ENCODE measurements at places on chromosomes 3 and 15.

GRCh38 chr15:43873651-43874050 is 46.8 kb downstream of the WDR76 start:
- no peak for DNase-seq

DNA sequence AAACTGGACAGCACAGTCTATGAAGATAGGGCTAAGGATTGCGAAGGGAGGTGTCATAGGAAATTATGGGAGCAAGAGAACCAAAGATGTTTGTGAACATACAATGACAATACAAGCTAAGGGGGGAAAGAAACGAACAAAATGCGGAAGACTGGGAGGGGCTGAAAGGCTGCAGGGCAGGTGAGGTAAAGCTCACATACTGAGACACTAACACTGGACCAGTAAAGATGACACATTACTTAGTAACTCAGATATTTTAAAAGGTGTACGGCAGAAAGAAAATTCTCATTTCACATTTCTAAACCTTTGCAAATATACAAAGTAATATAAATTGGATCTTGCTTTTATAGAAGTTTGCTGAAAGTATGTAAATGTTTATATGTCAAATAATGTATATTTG is 10.1 kb downstream of the CLDND1 start:
- DNase-seq: no peak

DNA sequence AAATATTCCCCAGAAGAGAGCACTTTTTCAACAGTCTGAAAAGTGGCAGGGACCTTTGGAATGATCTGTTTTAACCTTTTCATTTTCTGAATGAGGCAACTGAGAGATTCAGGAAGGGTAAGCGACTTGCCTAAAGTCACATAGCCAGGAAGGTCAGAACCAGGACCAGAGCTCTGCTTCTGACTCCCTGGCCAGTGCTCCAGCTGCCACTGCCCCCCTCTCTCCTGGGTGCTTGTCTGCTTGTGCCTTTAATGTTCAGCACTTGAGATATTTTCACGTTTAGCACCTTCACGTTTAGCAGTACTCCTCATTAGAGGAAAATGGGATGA is 68.3 kb downstream of the SMAD3 start:
- DNase-seq: no peak

- no peak for DNase-seq
These were observed 1.8 kb downstream of the STX19 start for GRCh38 chr3:94026623-94027022.

DNA sequence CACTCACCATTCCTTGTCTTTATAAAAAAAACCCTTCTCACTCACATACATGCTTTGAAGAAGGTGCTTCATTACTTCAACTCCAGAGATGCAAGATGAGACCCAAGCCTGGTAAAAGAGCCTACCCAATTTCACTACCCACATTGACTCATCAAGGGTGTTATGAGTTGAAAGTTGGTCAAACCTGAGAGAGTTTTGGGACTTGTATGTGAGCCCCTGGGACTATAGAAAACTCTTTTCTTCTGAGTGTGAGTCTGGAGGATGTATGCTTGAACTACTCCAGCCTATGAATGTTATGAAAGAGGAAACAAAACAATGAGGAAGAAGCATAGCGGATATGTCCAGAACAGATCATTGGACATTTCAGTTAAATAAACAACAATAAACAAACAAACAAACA is 106.5 kb upstream of the SATB1 start:
- DNase-seq: no peak

DNA sequence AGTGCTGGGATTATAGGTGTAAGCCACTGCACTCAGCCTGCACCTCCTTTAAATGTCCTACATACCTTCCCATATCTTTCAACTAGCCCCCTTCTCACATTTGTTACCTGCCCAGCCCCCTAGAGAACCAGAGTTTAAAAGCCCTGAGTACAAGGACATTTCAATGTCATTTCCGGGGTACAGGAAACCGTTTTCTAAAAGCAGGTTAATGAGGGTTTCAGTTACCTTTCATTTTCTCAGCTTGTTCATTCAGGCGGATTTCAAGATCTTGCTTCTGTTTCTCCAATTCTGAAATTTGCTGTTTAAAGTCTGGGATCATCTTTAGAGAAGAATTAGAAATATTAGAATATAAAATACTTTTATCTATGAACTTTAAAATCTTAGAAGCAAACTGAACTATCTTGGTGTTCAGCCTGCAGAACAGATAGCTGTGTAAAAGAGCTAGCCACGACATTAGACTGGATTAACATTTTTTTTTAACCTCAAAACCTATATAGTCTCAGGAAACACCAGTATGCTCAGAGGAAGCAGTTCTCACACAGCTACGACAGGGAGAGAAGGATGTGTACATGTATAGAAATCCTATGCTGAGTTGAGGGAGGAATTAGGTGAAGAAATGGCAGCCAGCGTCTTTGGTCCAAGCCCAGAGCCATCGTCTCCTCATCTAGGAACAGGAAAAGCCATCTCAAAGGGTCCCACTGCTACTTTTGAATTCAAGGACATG is 29.9 kb upstream of the GNB5 start:
- DNase-seq: no peak

DNA sequence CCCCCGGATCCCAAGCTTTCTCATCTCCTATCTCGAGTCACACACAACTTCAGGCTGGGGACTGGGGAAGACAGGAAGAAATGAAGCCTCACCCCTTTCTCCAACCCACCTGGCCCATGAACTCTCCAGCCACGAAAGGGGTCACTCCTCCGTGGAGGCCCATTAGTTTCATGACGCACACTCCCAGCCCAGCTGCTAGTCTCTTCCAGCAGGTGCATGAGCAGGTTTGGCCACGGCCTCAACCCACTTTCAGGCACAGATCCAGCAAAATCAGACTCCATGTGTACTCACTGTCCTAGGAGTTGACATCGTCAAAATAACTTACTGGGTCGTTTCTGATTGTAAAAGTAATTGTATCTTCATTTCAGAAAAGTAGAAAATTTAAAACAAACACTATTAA is 76.6 kb downstream of the C3orf70 start:
- DNase-seq: no peak

- no peak for DNase-seq
These were observed 85.1 kb downstream of the FSIP1 start for GRCh38 chr15:39697509-39697908.

- no peak for DNase-seq
These were observed 7.8 kb downstream of the BNC1 start for GRCh38 chr15:83276661-83277060.

GRCh38 chr3:55191911-55192775 is 264.3 kb upstream of the LRTM1 start:
- no peak for DNase-seq

GRCh38 chr15:71325481-71325880 is 210.2 kb downstream of the THSD4 start:
- DNase-seq: no peak

DNA sequence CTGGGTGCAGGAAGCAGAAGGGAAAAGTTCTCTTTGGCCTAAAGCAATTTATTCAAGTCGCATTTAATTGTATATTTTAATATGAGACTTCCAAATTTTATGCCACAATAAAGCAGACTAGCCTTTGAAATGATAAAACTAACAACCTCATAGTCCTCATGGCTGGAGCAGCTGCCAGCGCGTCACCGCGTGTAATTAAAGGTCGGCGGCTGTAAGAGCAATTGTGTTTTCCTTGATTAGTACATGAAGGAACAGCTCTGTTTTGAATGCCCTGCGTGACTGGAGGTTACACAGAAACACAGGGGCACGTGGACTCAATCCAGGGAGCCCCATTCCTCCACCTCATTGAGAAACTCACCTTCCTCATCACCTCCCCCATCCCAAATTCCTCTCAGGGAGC is 10.1 kb upstream of the LRRC15 start:
- no peak for DNase-seq

GRCh38 chr3:73549051-73549600 is 75.6 kb downstream of the PDZRN3 start:
- no peak for DNase-seq

- DNase-seq: no peak
These were observed 36.4 kb upstream of the FSTL1 start for GRCh38 chr3:120487191-120487650.

- DNase-seq: no peak
These were observed 91.0 kb upstream of the MBNL1 start for GRCh38 chr3:152177757-152178156.

- DNase-seq: no peak
These were observed 23.8 kb upstream of the TRAK1 start for GRCh38 chr3:42067326-42067725.

DNA sequence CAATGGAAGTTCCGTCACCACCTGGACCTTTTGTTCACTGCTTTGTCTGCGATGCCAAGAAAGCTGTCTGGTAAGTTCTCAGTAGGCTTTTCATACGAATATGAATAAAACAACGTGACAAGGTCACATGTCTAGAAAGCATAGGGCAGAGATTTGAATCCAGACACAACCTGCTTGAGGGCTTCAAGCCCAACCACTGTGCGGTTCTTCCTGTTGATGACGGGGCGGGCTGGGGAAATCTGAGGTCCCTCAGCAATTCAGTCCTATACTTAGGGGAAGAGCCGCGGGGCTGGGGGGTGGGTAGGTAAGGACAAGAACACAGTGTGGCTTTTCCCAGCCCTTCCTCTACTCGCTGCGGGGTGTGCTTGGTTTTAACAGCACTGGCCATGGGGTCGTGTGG is 32.4 kb upstream of the SMAD3 start:
- DNase-seq: no peak
